Stimulated activated CD8-positive, alpha-beta memory T cell treated with anti-CD3 and anti-CD28 coated beads, Interleukin-15, amount 100 ng/mL, for 24 hours (primary cell): ENCODE measurements at places on chromosomes 2 and 18.

DNA sequence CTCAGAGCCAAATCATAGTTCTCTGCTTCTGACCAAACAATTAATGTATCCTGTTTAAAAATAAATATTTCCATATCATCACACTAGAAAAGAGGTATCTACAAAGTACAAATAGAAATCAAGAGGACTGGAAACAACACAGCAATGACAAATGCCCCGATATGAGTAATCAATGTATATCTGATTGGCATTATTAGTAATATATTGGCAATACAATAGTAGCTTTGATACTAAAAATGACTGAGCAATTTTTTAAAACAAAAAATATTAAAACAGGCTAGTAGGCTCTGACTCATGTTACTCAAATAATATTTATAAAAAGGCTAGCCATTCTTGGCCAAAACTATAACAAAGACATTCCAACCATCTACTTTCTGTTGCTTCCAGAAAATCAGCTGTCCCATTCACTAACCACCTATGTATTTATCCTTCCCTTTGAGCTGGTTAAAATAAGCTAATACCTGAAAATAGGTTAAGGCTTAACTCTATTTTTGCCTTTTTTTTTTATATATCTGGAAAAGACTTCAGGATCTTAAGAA, 13.3 kb downstream of the PPP4R3B start:
- DNase-seq: no peak

DNA sequence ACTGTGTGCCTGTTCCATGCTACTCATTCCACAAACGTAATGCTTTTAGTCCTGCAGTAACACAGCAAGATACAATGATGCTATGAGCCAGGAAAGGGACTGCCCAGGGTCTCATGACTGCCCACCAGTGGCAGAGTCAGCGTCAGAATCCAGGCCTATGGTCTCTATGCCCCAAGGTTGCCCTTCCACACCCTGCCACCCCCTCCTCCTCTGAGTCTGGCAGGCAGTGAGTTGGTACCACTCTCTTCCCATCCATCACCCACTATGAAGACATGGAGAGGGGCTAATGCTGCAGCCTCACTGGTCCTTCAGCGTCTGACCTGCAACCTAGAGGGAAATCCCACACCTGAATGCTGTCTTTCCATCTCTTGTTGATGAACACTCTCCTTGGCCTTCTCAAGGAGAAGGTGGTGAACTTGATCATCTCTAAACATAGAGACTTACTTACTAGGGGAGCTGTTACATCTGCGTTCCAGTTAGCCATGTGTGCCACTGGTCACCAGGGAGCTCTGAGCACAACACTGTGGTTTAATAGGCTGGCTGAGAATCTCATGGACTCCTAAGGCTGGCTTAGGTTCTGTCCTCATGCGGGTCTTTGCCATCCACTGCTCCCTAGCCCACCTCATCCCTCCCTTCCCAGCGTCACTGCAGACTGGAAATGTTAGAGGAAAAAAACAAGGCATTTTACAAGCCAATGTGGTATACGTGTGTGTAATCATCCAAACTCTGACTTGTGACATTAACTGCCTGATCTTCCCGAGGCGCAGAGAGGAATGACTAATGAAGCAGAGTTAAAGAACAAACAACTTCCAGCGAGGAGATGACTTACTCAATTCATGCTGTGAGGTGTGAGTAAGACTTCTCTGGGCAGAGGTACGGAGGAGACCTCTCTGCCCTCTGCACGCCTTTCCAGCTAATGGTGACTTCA, 28.8 kb downstream of the STEAP3 start:
- DNase-seq: no peak

DNA sequence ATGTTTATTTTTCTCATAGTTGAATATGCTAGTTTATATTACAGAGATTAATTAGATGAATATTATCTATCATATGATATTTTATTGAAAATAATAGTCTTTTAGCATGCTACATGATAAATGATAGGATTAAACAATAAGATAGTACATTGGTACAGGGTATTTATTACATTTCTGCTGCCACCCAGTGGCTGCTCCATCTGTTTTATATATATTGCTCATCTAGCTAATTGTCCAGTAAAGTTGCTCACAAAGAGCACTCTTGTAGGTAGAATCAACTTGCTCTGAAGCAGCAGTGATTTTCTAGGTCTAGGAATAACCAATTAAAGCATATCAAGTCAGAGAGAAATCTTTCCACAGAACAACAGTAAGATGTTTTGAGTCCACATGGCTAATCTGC, 183.3 kb downstream of the ASXL3 start:
- no peak for DNase-seq

GRCh38 chr2:98921062-98921461, 15.0 kb downstream of the CRACDL start:
- no peak for DNase-seq

DNA sequence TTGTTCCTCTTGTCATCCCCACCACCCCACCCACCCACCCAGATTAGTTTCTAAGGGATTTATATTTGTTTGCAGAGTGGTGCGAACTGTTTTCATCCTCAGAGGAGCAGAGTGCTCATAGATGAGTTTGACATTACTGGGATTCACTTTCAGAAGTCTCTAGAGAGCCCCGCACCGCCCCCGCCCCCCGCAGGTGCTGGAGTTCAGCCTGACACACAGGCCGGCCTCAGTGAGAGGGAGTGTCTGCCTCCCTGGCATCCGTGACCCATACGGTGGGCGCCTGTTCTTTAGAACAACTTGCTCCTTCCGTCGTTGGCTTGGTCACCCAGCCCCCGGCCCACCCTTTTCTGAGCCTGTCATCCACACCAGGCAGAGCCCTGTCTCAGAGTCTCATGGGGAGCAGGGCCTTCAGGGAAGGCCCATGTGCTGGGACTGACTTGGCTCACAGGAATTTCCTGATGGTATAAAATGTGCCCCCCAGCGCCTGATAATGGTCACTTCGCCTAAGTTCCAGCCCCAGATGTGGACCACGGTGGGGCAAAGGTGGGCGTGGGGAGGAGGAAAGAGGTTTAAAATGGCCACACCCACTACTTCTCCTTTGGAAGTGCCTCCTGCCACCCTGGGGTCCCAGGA, 44.3 kb downstream of the HPCAL1 start:
- no peak for DNase-seq

DNA sequence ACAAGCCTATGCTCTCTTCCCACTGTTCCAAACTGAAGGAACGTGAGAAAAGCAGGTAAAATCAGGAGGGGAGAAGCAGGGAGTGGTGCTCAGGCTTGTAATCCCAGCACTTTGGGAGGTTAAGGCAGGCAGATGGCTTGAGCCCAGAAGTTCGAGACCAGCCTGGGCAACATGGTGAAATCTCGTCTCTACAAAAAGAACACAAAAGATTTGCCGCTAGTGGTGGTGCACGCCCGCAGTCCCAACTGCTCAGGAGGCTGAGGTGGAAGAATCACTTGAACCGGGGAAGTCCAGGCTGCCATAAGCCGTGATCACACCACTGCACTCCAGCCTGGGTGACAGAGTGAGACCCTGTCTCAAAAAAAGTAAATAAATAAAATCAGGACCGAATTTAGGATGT, 1.3 kb upstream of the TMSB10 start:
- no peak for DNase-seq

- no peak for DNase-seq
These were observed 11.2 kb upstream of the LBH start for GRCh38 chr2:30219886-30220875.

DNA sequence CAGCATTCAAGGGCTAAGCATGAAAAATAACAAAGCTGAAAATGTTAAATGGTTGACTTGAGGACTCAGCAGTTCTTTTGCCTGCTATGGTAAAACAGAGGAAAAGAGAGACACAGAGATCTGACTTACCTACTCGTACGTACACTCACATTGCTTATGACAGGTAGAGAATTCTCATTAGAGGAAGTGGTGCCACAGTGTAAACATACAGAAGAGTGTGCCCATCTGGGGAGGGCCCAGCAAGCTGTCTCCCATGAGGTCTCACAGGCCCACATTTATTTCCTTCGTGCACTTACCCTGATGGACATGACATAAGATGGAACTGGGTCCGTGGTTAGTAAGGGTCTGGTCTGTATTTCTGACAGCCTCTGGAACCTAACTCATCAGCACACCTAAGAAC, 729.1 kb downstream of the BCL11A start:
- DNase-seq: no peak

- DNase-seq: no peak
These were observed 54.7 kb downstream of the THADA start for GRCh38 chr2:43541165-43541564.

GRCh38 chr2:75707901-75708300, 2.8 kb downstream of the GCFC2 start:
- no peak for DNase-seq

GRCh38 chr2:197135806-197136205, 174.8 kb downstream of the ANKRD44 start:
- no peak for DNase-seq

GRCh38 chr2:11711751-11712150, 34.7 kb upstream of the LPIN1 start:
- no peak for DNase-seq

DNA sequence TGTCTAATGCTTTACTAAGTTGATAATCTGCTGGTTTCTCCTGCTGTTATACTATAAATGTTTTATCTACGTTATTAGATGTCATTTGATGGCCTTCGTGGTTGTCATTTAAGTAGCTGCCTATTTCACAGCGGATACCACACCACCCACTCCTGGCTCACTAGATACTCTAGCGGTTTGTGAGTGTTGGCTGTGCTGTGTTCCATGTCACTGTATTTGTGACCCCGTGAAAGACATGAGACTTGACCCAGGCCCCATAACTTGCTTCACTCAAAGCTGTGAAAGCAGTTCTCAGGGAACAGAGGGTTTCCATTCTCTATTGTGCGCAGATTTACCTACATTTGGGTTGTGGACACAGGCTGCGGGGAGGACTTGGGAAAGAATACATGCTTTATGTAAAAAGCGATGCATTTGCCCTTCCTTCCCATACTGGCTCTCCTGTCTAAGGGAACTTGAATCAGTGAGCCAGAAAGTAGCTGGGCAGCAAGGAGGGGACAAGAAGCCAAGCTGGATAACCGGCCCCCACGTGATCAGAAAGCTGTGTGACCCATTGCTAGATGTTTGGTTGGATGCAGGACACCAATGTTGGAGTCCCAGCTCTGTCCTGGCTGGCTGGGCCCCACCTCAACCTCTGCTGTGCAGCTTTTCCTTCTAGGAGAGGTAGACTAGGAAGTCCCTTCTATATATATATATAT, 52.2 kb downstream of the PLB1 start:
- no peak for DNase-seq

- no peak for DNase-seq
These were observed 989.9 kb downstream of the DCDC2C start for GRCh38 chr2:4693266-4693665.

DNA sequence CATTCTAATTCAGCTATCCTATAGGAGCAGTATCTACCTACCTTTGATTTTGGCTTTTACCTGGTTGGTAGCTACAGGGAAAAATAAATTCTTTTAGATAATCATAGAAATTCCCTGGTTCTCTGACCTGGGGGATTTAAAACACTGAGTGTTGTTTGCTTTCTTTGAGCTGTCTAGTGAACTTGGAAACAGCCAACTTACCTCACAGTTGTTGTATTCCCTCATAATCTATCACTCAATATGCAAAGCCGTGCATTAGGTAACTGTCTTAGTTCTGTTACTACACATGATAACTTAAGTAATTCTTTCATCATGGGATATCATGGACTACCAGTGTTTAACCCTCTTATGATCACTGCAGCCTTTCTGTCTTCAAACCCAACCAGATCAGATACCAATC, 127.8 kb downstream of the TTC27 start:
- DNase-seq: no peak

DNA sequence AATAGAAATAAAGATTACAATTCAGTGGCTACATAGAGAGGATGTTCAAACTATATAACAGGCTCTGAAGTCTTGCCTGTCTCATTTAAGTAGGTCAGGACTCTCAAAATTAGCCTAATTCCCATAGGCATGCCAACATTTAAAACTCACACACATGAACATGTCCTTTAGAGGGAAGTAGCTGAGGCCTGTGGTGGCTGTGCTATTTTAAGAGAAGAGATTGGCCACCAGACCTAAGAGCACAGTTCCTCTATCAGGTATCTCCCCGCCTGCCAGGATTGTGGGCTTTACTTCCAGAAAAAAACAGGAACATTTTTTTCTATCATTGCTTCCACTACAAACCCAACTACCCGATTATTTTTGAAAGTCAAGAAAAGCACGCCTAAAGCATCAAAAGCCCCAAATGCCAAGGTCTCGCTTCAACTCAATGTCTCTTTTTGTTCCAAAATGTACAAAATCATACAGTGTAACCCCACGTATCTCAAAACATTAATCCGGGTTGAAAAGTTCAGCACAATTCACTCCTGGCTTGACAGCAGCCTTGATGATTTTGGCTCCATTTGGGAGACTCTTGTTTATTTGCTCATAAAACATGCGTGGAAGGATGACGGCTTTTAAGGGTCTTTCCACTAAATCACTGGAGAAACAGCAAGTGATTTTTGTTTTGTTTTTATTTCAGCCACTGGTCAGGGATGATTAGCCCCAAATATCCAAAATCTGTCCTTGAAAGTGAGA, 15.3 kb downstream of the FHL2 start:
- DNase-seq: no peak

DNA sequence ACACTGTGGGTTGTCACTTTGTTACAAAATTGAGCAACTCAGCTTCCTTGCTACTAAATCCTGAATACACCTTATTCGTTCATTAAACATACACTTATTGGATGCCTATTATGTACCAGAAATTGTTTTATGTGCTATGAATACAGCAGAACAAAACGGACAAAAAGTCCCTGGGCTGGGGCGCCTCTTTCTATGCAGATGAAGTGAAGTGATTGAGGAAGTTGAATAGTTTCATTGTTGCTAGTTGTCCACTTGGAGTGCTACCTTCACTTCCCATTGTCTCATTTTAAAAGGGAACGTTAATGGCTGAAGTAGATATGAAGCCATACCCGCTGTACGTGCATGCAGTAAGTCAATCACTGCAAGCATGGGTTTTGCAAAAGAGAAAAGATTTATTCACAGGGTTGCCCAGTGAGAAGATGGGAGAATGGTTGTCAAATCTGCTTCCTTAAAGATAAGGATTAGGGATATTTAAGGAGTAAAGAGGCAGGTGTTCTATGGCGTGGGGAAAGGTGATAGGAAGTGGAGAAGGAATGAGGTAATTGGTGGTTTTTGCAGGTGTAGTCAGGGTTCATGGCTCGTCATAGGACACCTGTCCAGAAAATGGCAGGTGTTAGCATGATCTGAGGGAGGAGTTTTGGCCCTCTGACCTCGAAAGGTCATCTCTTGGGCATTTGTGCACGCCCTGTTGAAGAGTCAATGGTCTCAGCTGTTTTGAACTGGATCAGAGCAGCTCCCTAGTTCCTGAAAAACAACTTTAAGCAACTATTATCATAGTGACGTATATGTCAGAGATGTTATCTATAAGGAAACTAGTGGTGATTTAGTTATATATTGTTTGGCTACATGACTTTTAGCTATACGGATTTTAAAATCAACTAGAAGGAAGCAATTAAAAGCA, 23.5 kb downstream of the TRPM8 start:
- no peak for DNase-seq

- DNase-seq: no peak
These were observed 45.5 kb downstream of the TMEM37 start for GRCh38 chr2:119477113-119477505.

- DNase-seq: no peak
These were observed 256.9 kb downstream of the CDH19 start for GRCh38 chr18:66346833-66347588.

- DNase-seq: no peak
These were observed 24.8 kb upstream of the ACYP2 start for GRCh38 chr2:54090521-54091117.
